Bronchial epithelial cell (primary cell): ENCODE measurements at places on chromosomes 7 and 10.

DNA sequence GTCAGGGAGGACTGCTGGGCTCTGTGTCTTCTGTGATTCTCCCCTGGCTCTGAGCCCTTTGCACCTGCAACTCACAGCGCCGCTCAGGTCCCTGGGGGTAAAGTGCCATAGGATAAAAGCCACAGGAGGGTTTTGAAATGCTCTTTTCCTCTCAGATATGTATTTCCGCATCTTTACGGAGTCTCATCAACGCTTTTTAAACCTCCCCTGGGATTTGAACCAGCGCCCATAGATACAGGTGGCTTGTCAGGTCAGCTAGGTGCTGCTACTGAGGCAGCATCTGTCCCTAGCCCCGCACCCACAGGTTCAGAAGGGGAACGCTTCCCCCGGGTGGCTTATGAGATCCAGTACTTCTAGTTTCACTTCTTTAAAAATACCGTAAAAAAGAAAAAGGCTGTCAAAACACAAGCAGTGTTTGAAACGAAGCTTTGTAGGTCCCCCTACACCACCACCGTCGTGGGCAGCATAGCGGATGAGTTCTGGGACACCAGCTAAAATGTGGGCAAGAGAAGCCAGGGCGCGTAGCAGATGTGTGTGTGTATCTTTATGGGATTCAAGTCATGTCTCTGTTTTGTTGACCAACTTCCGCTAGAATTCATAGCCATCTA lies 173.5 kb downstream of the CUX1 start:
- DNase-seq: no peak

DNA sequence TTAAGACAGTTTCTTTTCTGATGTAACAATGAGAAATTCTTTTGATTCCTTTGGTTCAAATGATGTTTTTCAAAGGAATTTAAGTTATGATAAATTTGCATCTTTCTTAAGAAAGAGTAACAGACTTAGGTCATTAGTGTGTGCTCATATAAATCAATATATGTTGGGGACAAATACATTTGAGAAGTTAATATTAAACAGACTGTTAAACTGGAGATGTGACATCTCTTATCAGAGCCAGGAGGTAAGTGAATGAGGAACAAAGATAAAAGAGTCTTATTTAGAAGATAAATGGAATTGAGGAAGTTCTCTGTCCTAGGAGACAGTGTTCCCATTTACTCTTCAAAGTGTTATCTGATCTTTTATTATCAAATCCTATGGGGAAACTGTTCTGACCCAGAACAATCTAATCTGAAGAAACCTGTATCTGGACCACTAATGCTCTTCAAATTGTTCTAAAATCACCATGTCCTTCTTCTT lies 104.8 kb upstream of the LAMB4 start:
- DNase-seq: no peak

DNA sequence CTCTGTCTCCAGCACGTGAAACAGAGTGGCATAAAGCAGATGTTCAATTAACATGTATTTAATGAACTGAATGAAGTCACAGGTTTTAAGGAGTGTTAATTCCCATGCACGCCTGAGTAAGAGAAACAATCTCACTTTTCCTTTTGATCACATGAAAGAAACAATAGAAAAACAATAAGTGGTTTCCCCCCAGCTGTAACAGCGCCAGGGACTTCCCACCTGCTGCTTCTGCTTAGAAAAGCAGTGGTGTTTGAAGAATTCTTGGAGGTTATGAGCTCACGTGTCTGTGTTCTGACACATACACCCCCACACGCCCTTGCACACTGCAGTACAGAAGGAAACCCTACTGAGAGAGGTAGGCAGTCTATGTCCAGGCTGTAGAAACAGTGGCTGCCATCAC lies 51.3 kb upstream of the FRMD4A start:
- DNase-seq: no peak

DNA sequence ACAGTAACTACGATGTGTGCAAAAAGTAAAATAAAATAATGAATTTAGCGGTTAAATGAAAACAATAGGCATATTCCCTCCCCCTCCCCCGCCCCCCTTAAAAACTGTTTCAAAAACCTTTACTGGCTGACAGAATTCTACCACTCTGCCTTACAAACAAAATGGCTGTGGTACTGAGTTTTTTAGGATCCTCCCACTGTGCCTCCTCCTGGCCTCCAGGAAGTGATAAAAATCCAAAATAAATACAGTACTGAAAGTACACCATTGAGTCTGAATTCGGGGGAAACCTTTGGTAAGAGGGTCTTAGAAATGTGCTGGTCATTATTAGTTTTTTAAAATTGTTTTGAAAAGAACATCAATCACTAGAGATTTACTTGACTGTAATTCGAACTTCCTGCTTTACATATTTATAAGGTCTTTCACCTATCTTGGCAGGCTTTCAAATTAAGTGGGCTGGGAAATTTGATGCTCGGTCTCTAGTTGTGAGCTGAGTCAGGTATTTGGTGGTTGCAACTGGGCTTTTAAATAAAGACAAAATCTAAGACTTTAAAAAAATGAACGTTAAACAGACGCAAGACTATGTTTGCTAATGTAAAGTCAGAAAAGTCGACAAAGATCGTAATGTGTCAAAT lies 32.5 kb upstream of the EPC1 start:
- peak; percentile 88 for DNase-seq

GRCh38 chr7:4434306-4434705 lies 247.8 kb upstream of the FOXK1 start:
- DNase-seq: no peak
